ENCODE measurements at places on chromosomes 11 and 22.
A peak's percentile ranks its signal among the peaks of the same experiment; 100 is the strongest.

DNA sequence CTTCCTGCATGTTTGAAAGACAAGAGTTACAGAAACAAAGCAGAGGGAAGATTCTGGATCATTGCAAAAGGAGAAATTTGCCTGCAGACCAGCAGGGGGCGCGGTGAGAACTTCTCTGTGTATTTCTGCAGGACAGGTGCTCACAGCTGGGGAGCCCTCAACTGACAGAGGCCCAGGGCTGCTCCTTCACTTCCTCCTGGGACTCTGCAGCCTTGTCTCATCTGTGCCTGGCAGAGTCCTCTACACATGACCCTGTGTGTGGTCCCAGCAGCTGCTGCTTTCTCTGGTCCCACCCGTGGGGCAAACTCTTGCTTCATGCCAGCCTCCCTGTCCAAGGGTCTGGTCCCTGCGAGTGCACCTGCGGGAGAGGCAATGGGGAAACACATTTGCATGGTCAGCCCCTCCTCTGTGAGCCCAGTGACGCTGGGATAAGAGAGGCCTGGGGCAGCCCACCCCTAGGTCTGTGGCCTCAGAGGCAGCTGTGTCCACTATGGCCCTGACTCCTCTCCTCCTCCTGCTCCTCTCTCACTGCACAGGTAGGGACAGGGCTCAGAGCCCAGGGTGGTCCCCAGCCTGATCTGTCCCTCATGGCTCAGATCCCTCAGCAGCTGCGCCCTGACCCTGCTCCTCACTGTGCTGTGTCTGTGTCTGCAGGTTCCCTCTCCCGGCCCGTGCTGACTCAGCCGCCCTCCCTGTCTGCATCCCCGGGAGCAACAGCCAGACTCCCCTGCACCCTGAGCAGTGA is 43.2 kb upstream of the VPREB1 start:
- peak; percentile 60 for DNase-seq

GRCh38 chr11:101032991-101033390 is 96.6 kb downstream of the PGR start:
- no peak for DNase-seq

DNA sequence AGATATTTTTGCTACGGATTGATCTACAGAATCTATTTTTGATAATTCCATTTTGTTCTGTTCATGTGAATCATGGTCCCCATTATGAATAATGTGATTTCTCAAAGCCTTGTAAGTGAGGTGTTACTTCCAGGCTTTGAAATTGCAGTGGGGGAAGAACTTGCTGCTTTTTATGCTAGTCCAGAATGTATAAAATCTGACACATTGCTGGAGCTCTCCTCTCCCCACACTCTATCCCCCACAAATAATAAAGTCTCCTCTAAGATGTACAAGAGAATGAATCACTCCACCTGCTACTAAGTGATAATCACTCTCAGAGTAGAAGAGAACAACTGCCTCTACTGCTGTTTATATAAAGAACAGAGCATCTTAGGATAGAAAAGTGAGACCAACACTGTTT is 5.9 kb upstream of the RAB6A start:
- DNase-seq, result no peak

DNA sequence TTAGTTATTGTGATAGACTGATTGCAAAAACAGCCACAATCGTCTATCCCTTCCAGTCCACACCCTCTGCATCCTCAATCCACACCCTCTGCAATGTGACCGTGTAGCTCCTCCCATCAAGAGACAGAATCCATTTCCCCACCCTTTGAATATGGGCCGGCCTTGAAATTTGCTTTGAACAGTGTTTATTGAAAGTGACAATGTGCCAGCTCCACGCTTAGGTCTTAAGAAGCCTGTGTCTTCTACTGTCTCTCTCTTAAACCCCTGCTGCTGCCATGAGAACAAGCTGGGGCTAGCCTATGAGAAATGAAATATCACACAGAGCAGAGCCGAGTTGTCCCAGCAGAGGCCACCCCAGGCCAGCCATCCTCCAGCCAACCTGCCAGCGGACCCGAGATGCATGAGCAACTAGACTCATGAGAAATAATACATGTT is 22.3 kb upstream of the MICAL2 start:
- DNase-seq, result no peak

GRCh38 chr22:43969021-43969878 is 14.0 kb downstream of the SAMM50 start:
- no peak for DNase-seq

GRCh38 chr22:26585104-26585790 is 4.7 kb downstream of the TPST2 start:
- DNase-seq, result peak; percentile 84

DNA sequence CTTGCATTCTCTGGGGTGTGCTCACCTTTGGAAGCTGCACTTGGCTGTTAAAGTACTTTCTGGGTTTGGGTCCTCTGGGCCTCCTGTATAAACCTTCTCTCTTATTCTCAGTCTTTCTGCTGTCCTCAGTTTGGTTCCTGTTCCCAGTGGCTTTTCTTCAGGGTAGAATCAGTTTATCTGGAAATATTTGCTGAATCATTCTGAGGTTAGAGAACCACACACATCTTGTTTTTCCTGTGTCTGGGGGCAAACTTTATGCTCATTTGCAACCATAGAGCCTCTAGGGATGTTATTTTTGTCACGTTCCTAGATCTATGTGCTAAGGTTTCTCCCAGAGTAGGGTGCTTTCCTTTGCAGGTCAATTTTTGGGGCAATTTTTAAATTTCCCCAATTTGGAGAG is 224.3 kb upstream of the C11orf87 start:
- DNase-seq, result no peak

GRCh38 chr11:327581-327923 is 6.9 kb upstream of the IFITM3 start:
- DNase-seq, result no peak

All from BE2C (cell line).